ENCODE measurements at places on chromosomes 5 and 9. TPM values are rescaled to one million over a fixed set of nuclear protein-coding genes. Genes with fewer than 3 reads are reported as not detected.

The PFN3 gene
- not detected for total RNA-seq

DNA sequence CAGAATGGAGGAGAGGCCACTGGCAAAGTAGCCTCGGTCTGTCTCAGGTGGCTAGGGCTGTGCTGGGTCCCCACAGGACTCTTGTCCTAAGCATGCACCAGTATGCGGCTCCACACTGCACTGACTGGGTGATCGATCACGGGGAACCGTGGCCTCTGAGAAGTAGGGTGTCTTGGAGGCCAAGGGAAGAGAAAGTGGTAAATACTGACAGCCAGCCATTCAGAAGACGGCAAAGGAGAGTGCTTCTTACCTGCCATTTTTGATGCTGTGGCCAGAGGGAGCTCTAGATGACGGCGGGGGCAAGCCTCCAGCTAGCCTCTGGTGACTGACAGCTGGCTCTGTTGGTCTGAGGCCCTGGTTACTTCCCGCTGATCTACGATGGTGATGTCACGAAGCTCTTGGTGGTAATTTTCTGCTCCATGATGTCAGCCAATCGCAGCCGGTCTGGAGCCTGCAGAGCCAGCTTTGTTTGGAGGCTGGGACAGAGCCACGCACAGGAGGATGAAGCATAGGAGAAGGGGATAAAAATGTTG, 40.4 kb upstream of the GADD45G start:
- DNase-seq = peak; percentile 51

- no peak for DNase-seq
Measured at GRCh38 chr5:36655161-36655560, 48.8 kb downstream of the SLC1A3 start.

GRCh38 chr5:171623551-171624097, 162.0 kb upstream of the SMIM23 start:
- peak; percentile 55 for DNase-seq

DNA sequence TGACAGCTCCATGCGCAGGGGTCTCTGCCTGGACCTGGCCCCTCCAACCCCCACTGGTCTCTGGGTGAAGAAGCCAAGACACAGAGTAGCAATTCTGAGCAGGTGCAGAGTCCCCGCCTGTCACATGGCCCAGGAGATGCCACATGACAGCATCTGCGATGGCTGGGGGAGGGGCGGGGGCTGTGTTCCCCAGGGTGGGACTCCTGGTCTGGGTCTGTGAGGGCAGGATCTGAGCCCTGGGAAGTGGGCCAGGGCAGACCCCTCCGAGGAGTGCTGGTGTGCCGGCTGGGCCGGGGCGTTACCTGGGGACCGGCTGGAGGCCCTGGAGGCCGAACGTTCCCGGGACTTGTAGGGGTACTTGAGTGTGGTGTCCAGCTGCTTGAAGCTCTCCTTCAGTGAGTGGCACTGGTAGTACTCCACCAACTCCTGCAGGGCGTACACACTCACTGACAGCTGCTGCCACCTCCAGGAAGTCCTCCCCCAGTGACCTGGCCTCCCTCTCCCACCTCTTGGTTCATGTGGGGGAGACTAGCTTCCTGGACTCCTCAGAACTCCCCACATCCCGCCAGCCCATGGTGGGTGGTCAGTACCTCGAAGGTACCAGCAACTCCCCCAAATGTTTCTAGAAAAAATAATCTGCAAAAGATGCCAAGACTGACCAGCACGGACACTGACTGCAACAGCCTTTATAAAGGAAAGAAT, 32.1 kb upstream of the SARDH start:
- DNase-seq = peak; percentile 71

- no peak for DNase-seq
Measured at GRCh38 chr5:68898951-68899471, 194.8 kb upstream of the SLC30A5 start.

GRCh38 chr5:56144211-56144610, 88.9 kb downstream of the ANKRD55 start:
- DNase-seq = no peak

GRCh38 chr5:96753848-96754247, 53.9 kb downstream of the ERAP1 start:
- DNase-seq = no peak

DNA sequence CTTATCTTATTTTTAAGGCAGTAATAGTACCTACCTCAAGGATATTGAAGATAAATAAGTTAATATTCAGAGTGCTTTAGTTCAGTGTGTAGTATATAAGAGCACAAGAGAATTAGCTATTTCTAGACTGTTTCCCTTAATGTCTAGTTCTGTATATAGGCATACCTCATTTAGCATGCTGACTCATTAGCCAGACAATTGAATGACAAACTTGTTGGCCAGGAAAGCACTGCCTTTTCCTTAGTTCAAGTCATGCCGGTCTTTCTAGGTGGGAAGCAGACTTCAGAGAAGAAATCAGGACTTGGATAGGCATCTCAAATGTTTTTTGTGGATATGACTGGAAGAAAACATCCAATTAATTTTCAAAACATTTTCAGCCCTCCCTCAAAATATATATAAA, 3.2 kb upstream of the FBXO4 start:
- no peak for DNase-seq

DNA sequence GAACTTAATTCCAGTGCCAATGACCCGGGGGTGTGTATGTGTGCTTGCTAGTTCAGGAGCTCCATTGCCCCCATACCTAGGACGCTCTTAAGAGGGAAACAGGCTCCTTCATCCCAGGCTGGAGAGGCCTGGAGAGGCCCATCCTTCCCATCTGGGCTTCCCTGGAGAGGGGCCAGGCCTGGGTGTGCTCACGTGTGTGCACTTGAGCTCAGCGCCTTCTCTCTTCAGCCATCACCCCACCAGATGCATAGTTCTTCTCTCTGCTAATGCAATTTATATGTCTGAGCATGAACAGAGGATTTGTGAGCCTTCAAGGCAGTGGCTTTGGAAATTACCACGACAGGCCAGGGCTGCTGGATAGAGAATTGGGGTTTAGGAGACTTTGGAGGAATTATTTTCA, 48.6 kb upstream of the SHB start:
- no peak for DNase-seq

DNA sequence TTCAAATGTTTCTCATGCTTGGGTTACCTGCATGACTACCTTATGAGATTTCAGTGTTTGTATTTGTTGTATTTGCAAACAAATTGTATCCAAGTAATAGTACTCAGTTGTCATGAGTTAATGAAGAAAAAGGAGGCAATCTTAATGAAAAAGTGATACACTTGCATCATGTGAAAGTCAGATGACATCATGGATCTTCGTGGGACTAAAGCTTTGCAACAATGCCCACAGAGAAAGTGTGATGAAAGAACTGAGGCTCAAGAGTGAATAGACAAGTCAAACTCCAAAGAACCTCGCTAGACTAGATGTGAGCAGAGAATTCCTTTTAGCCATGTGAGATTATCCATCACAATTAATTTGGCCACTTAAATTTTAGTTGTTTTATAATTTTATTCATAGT, 75.4 kb upstream of the ADRB2 start:
- no peak for DNase-seq

DNA sequence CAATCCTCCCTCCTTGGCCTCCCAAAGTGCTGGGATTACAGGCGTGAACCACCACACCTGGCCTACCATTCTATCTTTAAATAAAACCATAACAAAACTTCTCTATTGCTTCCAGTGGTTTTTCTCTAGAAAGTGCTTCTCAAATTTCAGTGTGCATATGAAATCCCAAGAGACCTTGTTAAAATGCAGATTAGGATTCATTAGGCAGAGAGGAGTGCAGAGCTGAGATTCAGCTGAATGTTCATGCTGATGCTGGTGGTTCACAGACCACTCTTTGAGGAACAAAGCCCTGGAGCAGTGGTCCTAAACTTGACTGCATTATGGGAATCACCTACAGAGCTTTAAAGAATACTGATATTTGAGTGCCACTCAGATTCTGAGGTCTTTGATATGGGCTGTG, 28.2 kb downstream of the CARD6 start:
- DNase-seq = no peak

GRCh38 chr5:169595172-169595820, 11.7 kb downstream of the SPDL1 start:
- DNase-seq = no peak

DNA sequence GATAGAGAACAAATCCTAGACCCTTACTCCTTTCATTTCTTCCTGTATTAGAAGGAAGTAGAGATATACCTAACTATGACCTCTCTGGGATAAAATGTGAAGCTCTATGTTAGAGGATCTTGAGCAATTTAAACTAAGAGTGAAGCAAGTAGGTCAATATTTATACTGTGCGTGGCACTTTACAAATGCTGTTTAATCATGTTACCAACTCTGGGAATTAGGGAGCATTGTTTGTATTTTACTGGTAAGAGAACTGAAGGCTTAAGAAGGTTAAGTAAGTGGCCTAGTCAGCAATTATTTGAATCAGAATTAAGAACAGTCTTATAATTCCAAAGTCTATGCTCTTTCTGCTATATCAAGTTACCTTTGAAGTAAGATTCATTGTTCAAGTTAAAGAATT, 12.0 kb downstream of the TNC start:
- no peak for DNase-seq

DNA sequence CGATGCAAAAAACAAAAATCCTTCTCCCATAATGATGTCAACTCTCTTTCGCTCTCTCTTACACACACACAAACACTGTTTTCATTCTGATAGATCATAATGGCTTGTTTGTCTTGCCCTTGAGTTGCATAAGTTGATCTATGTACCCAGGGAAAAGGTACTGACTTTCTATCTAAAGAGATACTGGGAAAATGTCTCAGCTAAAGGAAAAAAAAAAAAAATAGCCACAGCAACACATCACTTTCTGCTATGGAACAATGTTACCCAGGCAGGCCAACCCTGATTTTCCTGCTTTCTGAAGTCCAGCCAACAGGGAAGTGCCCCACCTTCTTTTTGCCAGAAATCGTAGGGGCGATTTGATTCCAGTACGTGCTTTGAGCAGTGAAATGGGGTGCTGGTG, 212.6 kb upstream of the ACTBL2 start:
- no peak for DNase-seq

Data from mesenteric fat pad (tissue), 1 donor.